ENCODE measurements at places on chromosomes 7 and 10. TPM values are rescaled to one million over a fixed set of nuclear protein-coding genes. Genes with fewer than 3 reads are reported as not detected.

- no peak for DNase-seq
These were observed 79.1 kb upstream of the PPIF start for GRCh38 chr10:79268161-79268601.

- DNase-seq = no peak
These were observed 1.6 kb downstream of the AHR start for GRCh38 chr7:17300012-17300411.

- no peak for DNase-seq
These were observed 13.1 kb upstream of the GOT1 start for GRCh38 chr10:99443500-99443899.

- DNase-seq = no peak
These were observed 7.5 kb upstream of the ATP6V0E2 start for GRCh38 chr7:149866139-149866778.

- no peak for DNase-seq
These were observed 122.5 kb upstream of the ANKRD1 start for GRCh38 chr10:91043173-91043910.

DNA sequence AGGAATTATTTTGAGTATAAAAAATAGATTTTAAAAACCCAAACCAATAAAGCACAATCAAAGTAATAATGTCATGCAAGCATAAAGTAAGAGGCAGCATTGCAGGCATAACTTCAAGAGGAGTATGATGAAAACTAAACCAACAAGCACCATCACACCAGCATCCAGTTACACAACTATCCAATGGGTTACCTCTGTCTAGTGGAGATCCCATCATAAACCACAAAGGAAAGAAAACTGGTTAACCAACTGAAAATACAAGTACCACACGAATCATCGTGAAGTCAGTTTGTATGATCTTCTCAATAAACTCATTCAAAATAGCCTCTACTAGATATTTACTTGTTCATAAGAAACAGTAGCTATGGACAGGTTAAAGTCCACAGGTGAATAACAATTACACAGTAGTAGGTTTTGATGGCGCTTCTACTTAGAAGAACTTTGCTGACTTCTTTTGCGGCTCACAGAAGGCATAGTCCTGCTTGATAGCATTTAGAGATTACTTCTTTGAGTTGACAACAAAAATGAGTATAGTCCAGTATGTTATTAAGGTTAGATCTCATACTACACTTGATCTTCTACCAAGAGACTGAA lies 116.6 kb downstream of the MICU1 start:
- DNase-seq = no peak

DNA sequence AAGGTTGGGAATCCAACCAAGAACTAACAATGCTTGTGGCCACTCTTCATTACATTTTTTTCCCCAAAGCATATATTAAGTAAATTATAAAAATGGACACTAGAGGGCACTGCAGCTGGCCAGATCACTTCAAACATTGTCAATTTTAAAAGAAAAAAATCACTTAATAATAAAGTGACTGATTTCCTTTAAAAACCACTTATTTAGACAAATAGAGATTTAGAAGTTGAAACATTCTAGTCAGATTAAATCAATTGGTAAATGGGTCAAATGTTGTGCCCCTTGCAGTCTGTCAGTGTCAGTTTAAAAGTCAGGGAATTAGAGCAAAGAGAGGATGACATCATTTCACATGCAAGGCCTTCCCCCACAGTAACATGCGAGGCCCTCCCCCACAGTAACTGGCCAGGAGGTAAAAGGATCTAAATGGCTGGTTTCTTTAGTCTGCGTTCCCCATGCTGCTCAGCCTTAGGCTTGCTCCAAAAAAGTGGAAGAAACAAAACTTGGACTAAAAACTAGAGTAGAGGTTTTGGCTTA lies 177.9 kb downstream of the SKAP2 start:
- DNase-seq = peak; percentile 45

The OR2A1 gene
- total RNA-seq = 0.05 TPM

The HTRA1 gene
- 83.9 TPM for total RNA-seq

The CD36 gene
- total RNA-seq = 399 TPM

The NKX2-3 gene
- 0.11 TPM for total RNA-seq
